ENCODE measurements at places on chromosomes 1 and 21.

DNA sequence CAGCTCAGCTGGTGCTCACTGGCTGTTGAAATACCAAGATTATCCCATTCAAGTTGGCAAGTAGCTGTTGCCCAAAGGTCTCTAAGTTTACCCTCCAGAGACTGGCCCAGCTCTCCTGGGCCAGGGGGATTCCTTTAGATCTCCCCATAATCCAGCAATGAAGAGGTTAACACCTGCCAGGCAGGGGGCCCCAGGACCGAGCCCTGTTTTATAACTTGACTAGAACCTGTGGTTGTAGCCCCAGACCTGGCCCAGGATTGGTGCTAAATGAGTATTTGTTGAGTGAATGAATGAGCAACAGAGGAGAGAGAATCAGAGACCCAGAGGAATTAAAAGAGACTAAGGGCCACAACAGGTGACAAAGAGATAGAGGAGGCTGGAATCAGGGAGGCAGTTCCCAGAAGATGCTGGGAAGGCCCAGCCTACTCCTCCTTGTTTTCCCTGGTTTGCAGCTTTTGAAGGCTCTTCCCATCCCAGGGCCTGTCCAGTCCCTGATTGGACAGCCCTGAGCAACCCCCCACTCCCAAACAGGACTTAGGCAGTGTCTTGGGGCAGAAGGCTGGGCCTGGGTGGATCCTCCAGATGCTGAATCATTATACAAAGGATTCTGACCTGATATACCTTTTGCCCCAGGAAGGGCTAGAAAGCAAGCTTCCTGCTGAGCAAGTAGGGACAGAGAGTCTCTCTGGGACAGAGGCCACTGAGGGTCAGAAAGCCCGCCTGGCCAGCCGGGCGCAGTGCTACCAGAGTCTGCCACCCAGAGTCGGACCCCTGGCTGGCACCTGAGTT is 2.4 kb upstream of the RHBG start:
- no peak for DNase-seq

DNA sequence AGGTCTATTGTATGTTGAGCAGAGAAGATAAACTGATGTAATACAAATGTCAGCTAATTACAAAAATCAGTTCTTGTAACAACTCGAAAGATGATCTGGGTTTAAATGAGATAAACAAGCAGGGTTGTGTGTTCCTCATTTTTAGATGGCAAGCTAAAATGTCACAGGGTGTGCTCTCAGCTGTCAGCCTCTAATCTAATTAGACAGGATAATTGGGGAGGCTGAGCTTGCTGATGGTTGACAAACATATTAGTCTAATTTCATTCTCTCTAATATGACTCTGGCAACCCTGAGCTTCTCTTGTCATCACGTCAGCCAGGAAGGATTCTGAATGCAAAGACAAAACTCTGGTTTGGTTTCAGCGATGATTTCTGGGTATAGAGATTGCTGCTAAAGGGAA is 335.3 kb upstream of the KAZN start:
- no peak for DNase-seq

DNA sequence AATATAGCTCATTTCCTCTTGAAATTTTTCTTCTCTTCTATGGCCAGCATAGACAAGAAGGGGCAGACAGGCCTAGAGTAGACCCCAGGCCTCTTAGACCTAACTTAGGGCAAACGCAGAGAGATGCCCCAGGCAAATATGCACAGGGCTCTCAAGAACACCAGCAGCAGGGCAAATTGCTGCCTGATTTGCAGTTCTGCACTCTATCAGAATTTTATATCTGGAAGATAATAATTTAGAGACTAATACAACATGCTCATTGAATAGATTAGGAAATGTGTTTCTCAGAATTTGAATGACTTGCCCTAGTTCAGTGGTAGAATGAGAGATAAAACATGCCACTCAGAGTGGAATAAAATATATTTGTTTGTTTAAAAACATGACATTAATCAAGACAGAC is 200.4 kb upstream of the ADGRL2 start:
- DNase-seq = no peak

GRCh38 chr1:51576085-51576444 is 40.8 kb upstream of the OSBPL9 start:
- no peak for DNase-seq

DNA sequence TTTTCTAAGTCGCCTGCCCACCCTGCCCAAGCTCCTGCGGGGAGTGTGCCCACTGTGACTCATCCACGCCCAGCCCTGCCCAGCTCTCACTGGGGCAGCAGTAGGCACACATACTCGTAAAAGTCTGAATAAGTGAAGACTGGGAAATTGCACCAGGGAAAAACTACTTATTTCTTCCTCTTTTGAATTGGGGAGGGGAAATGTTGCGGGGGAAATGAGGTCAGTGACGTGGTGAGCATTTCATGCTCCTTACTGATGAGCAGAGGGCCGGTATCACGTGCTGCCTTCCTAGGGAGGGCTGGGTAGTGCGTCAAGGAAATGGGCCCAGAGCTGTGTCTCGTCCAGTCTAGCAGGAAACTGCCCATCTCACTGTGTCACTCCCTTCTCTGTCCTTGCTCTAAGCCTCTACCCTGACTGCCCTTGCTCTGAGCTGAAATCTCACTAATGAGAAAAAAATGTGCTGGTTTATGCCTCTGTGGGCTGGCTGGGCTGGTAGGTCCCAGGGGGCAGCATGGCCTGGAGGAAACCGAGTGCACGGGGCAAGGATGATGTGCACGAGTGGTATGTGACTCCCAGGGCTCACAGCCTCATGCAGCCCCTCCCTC is 13.5 kb upstream of the TNFRSF1B start:
- no peak for DNase-seq

DNA sequence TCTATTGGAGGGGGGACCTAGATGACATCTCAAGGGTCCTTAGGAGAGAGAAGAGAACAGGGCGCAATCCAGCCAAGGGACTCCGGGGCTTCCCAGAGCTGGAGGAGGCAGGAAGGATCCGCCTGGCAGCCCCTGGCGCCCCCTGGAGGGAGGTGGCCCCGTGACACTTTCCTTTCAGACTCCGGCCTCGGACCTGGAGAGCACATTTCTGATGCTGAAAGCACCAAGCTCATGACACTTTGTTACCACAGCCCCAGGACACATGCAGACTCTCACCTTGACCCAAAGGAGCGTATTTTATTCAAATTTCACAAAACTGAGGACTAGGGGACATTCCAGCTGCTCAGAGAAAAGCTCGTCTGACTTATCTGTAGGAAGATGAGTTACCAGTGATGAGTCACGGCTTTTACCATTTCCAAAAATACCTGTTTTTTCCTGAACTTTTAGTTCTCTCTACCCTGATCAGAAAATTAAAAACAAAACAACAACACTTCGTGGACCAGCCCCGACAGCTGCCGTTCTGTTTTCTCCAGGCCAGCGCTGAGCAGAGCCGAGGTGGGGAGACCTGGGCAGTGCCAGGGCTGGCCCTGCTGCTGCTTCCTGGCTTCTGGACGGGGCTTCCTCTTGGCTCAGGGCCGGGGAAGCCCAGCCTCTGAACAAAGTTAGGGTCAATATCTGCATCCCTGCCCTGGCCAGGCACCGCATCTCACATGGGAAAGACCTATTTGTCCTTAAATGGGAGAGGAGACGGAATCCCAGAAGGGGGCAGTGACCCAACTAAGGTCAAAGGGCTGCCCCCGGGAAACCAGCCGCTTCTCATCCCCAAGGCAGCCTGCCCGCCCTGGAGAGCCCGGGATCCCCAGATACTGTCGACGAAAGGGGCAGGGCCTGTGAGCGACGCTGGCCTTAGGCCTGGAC is 21.6 kb upstream of the POFUT2 start:
- no peak for DNase-seq

DNA sequence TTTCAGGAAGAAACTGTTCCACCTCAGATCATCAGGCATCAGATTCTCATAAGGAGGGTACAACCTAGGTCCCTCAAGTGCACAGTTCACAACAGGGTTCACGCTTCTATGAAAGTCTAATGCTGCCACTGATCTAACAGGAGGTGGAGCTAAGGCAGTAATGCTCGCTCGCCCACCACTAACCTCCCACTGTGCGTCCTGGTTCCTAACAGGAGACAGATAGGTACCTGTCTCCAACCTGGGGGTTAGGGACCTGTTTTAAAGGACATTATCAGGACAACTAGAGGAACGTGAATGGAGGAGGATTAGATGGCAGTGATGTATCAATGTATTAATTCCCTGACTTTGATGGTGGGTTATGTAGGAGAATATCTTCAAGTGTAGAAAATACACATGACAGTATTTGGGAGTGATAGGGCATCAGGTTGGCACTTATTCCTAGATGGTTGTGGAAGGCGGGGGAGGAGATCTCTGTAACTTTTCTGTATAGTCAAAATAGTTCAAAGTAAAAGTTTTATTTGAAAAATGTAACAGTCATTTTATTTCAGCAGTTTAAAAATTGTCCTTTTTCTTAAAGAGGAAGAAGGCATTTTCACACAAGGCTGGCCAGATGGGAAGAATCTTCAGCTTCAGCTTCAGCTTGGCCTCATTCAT is 43.9 kb downstream of the DEGS1 start:
- DNase-seq = no peak

GRCh38 chr1:160726498-160727315 is 12.3 kb upstream of the SLAMF7 start:
- peak; percentile 34 for DNase-seq

DNA sequence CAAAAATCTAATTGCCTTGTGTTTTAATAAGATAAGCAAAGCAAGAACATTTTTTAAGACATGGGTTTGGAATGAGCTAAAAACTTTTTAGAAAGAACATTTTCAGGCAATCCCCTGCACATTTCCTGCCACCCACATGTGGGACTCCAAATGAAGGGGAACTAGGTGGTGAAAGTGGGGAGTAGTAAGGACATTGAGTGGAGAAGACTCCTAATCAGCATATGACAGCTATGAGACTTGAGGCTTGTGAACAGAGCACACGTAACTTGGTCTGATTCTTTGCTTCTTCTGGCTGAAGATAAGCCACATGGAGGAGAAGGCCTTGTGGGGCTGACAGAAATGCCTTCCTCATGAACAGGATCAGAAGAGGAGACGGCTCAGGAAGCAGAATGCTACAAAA is 50.3 kb downstream of the FCER1A start:
- no peak for DNase-seq

DNA sequence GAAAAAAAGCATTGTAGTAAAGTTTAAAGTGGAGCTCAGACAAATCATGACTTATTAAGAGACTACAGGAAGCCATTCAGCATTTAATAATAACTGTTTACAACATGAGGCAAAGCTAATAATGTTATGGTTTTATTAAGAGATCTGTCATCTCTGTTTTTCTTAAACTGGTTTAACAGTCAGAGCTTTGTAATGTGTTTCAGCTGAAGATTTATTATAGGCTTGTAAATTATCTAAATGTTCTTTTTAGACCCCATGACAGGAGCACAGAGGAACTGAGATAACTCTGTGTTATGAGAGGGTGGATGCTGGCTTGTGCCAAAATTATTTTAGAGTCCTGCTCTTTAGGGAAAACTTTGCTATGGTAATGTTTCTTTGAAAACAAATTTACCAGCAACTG is 38.0 kb upstream of the RWDD3 start:
- no peak for DNase-seq

- no peak for DNase-seq
These were observed 18.0 kb downstream of the LRRC42 start for GRCh38 chr1:53964109-53964508.

GRCh38 chr1:101059945-101060542 is 34.5 kb upstream of the DPH5 start:
- DNase-seq = no peak

DNA sequence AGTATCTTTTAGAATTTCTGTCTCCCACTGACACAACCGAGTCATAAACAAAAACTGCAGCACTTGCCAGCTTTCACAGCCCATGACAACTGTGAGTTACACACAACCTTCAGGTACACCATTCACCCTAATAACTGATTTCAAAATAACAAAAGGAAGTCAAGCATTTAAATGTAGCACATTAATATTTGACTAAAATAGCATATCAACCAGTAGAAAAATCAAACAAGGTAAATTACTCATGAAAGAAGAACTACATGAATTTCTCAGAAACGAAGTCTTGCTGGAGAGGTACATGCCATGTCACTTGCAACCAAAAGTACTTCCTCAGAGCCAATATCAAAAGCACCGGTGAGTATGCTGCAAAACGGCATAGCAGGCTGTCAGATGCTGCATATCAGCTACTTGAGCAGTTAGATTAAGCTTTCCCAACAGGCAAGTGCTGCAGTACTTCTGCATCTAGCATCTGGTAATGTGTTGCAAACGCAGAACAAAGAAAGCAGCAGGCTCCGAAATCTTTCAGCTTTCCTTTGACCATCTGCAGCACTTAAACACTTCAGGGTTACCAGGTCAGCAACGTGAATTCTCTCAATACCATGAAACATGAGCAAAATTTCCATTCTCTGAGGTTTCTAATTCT is 223.2 kb downstream of the SMYD3 start:
- no peak for DNase-seq

GRCh38 chr1:182829285-182829932 is 9.7 kb upstream of the DHX9 start:
- DNase-seq = no peak

DNA sequence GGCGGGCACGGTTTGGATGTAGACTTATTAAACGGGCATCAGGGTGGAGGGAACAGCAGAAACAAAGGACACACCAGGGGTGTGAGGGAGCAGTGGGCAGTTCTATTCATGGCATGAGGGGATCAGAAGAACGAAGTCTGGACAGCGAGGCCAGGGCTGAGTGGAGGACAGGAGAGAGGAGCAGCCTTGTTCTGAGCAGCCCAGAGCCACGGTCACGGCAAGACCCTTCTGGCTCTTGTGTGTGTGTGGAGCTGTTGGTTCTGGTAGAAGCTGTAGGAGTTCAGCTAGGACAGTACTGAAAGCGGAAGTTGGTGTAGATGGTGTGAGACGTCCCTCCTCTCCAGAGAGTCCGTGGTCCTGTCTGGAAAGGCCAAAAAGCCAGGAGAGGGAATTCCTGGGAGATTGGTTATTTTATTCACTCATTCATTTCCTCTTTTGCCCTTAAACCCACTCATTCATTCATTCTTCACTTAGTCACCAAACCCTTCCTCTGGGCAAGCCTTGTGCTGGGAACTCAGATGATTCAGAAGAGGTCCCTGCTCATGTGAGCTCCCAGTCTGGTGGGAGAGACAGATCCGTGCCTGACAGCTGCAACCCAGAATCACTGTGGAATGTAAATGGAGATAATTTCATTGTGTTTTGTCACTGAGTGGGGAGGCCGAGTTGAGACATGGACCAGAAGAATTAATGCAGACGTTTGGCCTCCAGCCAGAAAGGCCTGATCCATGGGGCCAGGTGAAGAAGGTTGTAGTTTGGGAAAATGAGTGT is 4.1 kb upstream of the ACOT11 start:
- no peak for DNase-seq

- no peak for DNase-seq
These were observed 5.7 kb upstream of the SELENON start for GRCh38 chr1:25794325-25794724.

GRCh38 chr1:157404063-157404501 is 148.2 kb downstream of the FCRL5 start:
- no peak for DNase-seq

DNA sequence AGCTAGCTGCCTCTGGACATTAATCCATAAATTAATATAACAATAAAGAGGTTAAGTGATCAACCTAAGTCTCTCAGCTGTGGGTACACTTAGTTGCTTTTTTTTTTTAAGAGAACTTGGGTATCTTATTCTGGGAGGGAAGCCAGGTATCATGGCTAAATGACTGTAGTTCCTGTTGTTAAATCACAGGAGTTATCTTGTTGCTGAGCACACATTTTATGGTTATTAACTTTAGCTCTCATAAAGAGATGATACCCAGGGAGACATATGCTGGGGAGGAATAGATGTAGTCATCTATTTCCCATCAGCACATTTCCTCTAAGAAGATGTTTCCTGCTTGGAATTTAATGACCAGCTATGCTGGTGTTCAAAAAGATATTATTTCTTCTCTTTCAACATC is 227.8 kb downstream of the PTGER3 start:
- DNase-seq = no peak

- no peak for DNase-seq
These were observed 160.2 kb downstream of the ADSS2 start for GRCh38 chr1:244291236-244292201.

Data from activated T-helper 1 cell treated with anti-CD3 and anti-CD28 coated beads, Interleukin-2, amount 50 U/mL, for 16 hours (primary cell).